Upper lobe of right lung (tissue), 1 donor: ENCODE measurements at places on chromosomes 16 and 17. TPM values are rescaled to one million over a fixed set of nuclear protein-coding genes. Genes with fewer than 3 reads are reported as not detected.

The GRAPL gene
- 16.6 TPM for total RNA-seq

The RPRML gene
- total RNA-seq = 0.38 TPM

The CEMP1 gene
- 1.4 TPM for total RNA-seq

The CD7 gene
- total RNA-seq = 7.2 TPM

The COPRS gene
- total RNA-seq = 44.7 TPM

The HS3ST3B1 gene
- 2.7 TPM for total RNA-seq

The TNFSF12 gene
- total RNA-seq = 75.7 TPM

- H3K4me1 ChIP-seq = peaks cover 23% of the 10 kb centered on the region
- no peaks in the 10 kb centered on the region for H3K36me3 ChIP-seq
- peaks cover 17% of the 10 kb centered on the region for H3K27me3 ChIP-seq
Measured at GRCh38 chr16:88974916-88975215, 2.1 kb downstream of the CBFA2T3 start.

- H3K4me1 ChIP-seq = peaks cover 27% of the 10 kb centered on the region
- peak overlapping the region; percentile 4 for H3K27ac ChIP-seq
- DNase-seq = peak; percentile 82
- H3K4me3 ChIP-seq = no peak overlapping the region
- H3K36me3 ChIP-seq = peaks cover 75% of the 10 kb centered on the region
- no peaks in the 10 kb centered on the region for H3K27me3 ChIP-seq
Measured at GRCh38 chr17:78425429-78425828, 47.0 kb downstream of the PGS1 start.

DNA sequence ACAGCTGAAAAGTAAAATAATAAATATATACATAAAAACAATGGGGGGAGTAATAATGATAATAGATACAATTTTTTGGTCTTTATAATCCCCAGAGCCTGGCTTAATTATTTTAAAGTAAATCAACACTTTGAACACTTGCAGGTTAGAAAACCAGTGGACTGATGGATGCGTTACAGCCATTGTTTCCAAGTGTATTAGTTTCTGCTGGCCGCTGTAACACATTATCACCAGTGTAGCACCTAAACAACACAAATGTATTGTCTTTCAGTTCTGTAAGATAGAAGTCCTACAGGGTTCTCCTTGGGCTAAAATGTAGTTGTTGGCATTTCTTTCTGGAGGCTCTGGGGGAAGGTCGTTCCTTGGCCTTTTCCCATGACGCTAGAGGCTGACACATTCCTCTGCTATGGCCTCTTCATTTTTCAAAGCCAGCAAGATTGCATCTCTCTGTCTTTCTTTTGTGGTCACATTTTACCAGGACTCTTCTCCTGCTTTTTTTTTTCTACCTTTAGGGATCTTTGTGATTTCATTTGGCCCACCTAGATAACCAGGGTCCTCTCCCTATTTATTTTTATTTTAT lies 116.8 kb downstream of the WWOX start:
- H3K4me1 ChIP-seq = no peaks in the 10 kb centered on the region
- H3K36me3 ChIP-seq = no peaks in the 10 kb centered on the region
- no peak for DNase-seq
- no peak overlapping the region for H3K27ac ChIP-seq
- H3K4me3 ChIP-seq = no peak overlapping the region
- no peaks in the 10 kb centered on the region for H3K27me3 ChIP-seq

GRCh38 chr17:49959183-49959935 lies 9.6 kb upstream of the DLX4 start:
- H3K27me3 ChIP-seq = peaks cover 41% of the 10 kb centered on the region
- no peak overlapping the region for H3K27ac ChIP-seq
- no peaks in the 10 kb centered on the region for H3K36me3 ChIP-seq
- H3K4me1 ChIP-seq = peaks cover 7% of the 10 kb centered on the region

DNA sequence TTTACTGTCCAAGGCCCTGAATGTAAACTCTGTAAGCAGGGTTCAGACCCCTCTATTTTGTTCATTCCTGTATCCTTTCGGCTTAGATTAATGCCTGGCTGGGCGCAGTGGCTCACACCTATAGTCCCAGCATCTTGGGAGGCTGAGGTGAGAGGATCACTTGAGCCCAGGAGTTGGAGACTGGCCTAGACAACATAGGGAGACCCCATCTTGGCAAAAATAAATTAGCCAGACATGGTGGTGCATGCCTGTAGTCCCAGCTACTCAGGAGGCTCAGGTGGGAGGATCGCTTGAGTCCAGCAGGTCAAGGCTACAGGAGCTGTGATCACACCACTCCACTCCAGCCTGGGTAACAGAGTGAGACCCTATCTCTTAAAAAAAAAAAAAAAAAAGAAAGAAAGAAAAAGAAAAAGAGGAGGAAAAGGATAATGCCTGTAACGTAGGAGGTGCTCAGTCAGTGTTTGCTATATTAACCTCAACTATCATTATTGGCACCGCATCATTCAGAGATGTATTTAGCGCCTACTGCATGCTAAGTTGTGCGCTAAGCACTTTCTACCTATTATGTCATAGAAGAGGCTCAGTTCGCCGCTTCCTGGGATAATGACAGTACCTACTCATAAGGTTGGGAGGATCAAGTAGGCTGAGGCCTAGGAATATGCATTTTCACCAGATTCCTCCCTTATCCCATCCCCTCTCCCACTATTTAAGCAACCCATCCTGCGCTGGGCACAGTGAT lies 5.0 kb downstream of the SOCS1 start:
- H3K36me3 ChIP-seq = peaks cover 5% of the 10 kb centered on the region
- H3K4me1 ChIP-seq = peaks cover 13% of the 10 kb centered on the region
- H3K4me3 ChIP-seq = no peak overlapping the region
- H3K27me3 ChIP-seq = no peaks in the 10 kb centered on the region
- no peak for DNase-seq

- no peak overlapping the region for H3K27ac ChIP-seq
- no peak for DNase-seq
- no peaks in the 10 kb centered on the region for H3K27me3 ChIP-seq
- H3K4me3 ChIP-seq = no peak overlapping the region
- peaks cover 12% of the 10 kb centered on the region for H3K4me1 ChIP-seq
Measured at GRCh38 chr17:45046537-45047125, 4.8 kb downstream of the DCAKD start.

GRCh38 chr17:8818654-8819330 lies 19.6 kb upstream of the MFSD6L start:
- no peak overlapping the region for H3K4me3 ChIP-seq
- H3K27ac ChIP-seq = no peak overlapping the region
- no peak for DNase-seq
- no peaks in the 10 kb centered on the region for H3K36me3 ChIP-seq

DNA sequence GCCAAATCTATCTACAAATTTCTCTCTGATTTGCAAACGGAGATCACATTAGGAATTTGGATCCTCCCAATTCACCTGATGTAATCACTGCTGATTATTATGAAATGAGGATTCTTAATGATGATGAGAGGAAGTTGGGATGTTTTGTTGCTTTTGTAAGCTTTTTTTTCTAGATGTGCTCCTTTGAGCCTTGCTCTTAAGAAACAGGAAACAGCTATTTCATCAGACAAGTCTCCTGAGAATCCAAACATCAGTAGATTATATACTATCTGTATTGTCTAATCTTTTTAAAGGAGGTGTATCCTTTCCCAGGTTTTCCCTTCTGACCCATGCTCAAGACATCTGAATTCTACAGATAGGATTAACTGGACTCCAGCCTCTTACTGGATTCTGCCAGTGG lies 73.3 kb downstream of the KIF2B start:
- DNase-seq = no peak
- no peaks in the 10 kb centered on the region for H3K36me3 ChIP-seq
- no peak overlapping the region for H3K4me3 ChIP-seq
- no peaks in the 10 kb centered on the region for H3K27me3 ChIP-seq

- no peaks in the 10 kb centered on the region for H3K27me3 ChIP-seq
- H3K4me3 ChIP-seq = no peak overlapping the region
- DNase-seq = no peak
- no peaks in the 10 kb centered on the region for H3K36me3 ChIP-seq
Measured at GRCh38 chr16:11212798-11213196, 43.2 kb downstream of the SOCS1 start.

DNA sequence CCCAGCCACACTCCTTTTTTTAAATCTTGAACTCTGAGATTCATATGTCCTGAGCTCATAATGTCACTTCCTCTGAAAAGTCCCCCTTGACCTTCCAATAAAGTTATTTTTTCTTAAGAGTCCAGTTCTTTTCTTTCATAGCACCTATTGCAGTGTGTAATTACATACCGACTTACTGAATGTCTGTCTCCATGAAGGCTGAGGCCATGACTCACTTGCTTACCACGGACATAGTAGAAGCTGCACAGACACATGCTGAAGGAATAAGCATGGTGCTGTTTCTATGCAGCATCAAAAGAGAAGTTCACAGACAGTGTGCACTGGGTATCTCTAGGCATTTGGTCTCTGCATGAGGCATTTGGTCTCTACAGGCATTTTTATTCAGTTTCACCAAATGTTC lies 77.2 kb downstream of the C17orf67 start:
- DNase-seq = no peak
- no peak overlapping the region for H3K27ac ChIP-seq
- H3K36me3 ChIP-seq = no peaks in the 10 kb centered on the region
- H3K4me3 ChIP-seq = no peak overlapping the region
- peaks cover 4% of the 10 kb centered on the region for H3K4me1 ChIP-seq
- H3K27me3 ChIP-seq = no peaks in the 10 kb centered on the region

DNA sequence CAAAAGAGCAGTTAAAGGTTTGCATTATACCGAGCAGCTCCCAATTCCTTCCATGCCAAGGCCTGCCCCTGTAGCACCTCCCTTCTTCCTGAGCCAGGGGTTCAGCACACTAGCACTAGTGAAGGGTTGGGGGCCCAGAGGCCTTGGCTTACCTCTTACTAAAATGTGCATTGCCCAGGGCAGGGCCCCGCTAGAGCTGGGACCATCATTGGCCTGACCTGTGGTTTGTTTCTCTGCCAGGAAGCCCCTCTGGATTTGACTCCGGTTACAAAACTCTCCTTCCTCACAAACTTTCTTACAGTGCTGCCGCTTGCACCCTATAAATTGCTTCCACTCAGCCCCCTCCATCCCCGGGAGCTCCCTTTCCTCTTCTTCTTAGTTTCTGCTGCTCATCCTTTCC lies 33.8 kb downstream of the MPRIP start:
- H3K36me3 ChIP-seq = peaks cover 26% of the 10 kb centered on the region
- H3K27ac ChIP-seq = peak overlapping the region; percentile 25
- H3K4me1 ChIP-seq = peaks cover 64% of the 10 kb centered on the region
- peak; percentile 33 for DNase-seq
- H3K4me3 ChIP-seq = no peak overlapping the region
- H3K27me3 ChIP-seq = no peaks in the 10 kb centered on the region

DNA sequence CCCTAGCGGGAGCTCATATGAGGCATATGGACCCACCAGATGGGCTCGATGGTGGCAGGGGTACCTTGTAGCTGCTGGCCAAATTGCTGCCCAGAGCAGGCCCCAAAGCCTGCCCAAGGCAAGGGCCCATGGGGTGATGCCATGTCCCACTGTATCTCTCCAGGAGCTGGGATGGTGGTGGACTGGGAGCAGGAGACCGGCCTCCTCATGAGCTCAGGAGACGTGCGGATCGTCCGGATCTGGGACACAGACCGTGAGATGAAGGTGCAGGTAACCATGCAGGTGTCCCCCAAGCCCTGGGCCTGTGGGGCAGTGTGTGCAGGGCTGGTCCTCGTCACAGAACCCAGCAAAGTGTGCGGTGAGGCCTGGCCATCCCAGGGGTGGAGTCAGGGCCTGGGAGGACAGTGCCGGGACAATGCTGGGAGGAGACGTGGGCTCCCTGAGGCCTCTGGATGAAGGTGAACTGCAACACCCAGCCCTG lies 34.1 kb upstream of the CHMP6 start:
- no peak overlapping the region for H3K27ac ChIP-seq
- H3K4me1 ChIP-seq = peaks cover 16% of the 10 kb centered on the region
- no peak overlapping the region for H3K4me3 ChIP-seq
- H3K27me3 ChIP-seq = no peaks in the 10 kb centered on the region
- peak; percentile 52 for DNase-seq
